Stimulated activated CD4-positive, alpha-beta T cell treated with anti-CD3 and anti-CD28 coated beads, Interleukin-4, amount 100 ng/mL, for 24 hours (primary cell): ENCODE measurements at places on chromosomes 2 and 18.

DNA sequence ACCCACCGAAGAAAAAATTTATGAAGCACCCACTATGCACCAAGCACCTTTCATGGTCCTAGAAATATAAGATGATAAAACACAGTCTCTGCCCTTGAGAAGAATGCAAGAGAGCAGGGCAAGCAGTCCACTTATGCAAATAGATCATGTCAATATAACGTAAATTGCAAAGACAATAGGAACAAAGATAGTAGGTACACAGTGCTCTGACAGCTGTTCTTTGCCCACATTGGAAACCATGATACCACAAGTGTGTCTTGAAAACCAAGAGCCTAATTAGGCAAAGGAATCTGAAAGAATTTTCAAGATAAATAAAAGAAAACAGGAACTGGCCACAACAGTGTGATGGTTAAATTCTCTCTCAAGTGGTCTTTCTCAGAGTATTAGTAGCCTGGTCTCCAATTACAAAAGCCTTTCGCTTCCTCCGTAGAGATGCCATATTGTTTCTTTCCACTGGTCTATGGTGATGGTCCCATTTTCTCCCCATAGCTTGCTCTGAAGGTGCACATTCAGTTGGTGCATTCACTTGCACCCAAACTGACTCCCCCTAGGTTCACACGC is 108.5 kb downstream of the VWC2L start:
- no peak for DNase-seq

GRCh38 chr2:233037078-233037477 is 4.6 kb downstream of the NEU2 start:
- DNase-seq = no peak

DNA sequence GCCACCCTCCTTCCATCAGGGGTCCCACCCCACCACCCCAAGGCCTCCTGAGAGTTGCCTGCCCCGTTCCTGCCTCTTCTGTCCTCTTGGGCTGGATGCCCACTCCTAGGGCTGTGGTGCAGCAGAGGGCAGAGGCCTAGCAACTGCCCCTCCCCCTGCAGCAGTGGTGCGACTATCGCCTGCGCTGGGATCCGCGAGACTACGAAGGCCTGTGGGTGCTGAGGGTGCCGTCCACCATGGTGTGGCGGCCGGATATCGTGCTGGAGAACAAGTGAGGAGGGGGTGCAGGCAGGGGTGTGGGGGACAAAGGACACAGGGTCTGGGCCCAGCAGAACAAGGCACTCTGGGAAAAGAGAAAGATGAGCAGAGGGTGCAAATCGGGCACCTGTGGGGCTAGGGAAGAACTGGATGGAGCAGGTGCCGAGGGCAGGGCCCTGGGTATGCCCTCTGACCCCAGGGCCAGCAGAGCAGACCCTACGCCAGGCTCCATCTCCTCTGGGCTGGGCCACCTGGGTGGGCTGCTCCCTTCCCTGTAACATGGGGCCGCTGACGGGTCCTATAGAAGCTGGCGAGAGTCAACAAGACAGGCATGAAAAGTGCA is 1.0 kb downstream of the CHRNG start:
- no peak for DNase-seq

GRCh38 chr2:166293984-166294383 is 81.8 kb downstream of the SCN9A start:
- no peak for DNase-seq

DNA sequence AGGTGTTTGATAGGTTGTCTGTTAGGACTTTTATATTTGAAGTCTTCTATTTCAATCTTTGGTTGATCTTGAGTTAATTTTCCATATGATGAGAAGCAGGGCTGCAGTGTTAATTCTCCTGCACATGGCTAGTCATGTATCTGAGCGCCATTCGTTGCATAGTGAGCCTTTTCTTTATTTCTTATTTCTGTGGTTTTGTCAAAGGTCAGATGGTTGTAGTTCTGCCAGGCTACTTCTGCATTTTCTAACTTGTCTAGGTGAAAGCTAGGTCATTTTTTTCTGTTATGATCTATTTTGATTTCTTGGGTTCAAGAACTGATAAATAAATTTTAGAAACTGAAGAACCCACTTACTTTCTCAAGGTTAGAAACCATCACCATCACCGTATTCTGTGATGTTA is 56.7 kb downstream of the CCDC74A start:
- DNase-seq = no peak

GRCh38 chr2:105502625-105503334 is 103.9 kb upstream of the FHL2 start:
- no peak for DNase-seq

DNA sequence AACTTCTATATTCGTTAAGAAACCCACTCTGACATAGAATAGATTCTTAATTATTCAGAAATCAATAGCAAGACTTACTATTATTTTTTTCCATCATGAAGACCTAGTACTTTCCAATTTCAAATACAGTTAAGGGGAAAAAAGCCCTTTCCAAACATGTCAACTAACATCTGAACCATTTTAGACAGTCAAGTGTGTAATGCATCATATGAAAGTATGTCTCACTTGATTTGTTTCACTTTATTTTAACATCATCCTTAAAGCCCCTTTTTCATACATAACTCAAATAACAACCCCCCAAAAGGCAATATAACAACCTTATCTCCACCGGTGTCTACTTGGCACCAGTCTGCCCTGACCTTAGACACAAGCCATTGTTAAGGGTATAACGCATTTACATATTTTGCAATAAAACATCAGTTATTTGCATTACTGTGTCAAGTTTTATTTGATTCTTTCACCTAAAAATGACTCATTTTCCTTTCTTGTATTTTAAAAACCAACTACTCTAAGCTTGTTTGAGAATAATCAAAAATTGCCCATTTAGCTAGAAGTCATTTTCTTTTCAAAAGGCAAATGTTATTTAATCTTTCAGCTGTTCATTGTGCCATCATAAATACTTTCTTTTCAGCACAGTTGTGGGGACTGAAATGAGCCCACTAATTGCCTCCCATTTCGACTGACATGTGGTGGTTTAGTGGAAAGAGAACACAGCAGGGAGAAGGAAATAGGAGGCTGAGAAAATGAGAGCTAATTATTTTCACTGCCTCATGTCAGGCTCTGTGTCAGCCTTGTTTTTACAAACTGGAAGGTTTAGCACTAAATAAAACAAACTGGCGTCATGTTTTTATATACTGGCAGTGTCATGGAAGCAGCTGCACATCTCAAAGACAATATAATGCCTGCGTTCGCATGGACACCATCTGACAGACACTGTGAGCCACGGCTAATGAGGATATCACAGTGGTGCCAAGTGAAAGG is 104.7 kb upstream of the CDCA7 start:
- no peak for DNase-seq

- DNase-seq = no peak
Observed at GRCh38 chr2:212730994-212731393, 192.4 kb upstream of the ERBB4 start.

DNA sequence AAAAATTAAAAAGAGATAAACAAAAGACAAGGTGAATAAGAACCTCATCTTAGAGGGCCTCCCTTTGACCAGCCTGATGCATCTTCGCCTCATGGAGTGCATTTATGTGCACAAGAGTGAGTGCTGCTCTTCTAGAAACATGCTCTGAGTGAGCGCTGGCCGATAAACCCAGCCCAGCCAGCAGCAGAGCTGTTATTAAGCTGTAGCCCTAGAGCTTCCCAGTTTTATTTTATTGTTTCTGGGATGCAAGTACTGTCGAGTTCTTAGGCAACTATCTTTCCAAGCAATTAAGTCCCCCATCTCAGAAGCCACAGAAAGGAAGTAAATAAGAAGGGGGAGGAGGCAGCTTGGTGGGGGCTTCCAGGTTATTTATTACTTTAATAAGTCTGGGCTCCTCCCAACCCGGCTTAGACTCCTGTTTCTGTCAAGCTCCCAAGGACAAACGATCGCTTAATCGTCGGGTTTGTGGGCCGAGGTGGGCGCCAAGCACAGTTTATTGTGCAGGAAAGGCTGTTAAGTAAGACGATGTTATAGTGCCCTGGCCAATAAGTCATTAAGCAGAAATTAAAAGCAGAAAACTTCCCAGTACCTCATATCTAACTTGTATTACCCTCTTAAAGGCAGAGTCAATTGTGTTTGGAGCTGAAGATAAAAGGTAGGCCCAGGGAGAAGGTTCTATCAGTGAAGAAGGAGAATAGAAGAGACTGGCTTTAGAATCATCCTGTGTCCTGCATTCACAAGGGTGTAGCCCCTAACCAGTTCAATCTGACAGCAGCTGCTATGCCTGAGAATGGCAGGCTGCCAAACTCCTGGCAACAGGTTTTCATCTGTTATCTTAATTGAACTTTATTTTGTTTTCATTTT is 176.3 kb downstream of the PIK3C3 start:
- DNase-seq = no peak

GRCh38 chr2:130908832-130909231 is 72.1 kb downstream of the ARHGEF4 start:
- no peak for DNase-seq

- DNase-seq = no peak
Observed at GRCh38 chr2:102356381-102356712, 751 bp downstream of the IL18R1 start.

GRCh38 chr2:200050921-200051610 is 95.7 kb downstream of the MAIP1 start:
- no peak for DNase-seq

DNA sequence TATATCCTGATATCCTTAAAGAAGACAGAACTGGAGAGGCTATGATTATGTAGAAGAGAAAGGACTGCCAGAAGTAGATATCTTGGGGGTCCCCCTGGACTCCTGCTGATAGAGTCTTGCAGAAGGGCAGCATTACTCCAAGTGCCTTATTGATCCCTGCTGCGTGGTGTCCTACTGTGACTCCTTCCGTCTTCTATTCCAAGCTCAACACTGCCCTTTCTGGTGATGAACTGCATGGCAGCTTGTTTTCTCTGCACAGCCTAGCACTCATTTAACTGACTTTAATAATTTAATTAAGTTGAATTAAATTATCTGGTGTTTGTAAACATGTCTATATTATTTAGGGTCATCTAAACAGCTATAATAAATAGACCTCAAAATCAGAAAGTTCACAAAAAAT is 194.1 kb upstream of the DSEL start:
- DNase-seq = no peak

GRCh38 chr2:171999161-171999560 is 592 bp upstream of the METAP1D start:
- DNase-seq = no peak
